HTR-8/SVneo (cell line): ENCODE measurements at places on chromosomes 4 and X.
A peak's percentile ranks its signal among the peaks of the same experiment; 100 is the strongest.

DNA sequence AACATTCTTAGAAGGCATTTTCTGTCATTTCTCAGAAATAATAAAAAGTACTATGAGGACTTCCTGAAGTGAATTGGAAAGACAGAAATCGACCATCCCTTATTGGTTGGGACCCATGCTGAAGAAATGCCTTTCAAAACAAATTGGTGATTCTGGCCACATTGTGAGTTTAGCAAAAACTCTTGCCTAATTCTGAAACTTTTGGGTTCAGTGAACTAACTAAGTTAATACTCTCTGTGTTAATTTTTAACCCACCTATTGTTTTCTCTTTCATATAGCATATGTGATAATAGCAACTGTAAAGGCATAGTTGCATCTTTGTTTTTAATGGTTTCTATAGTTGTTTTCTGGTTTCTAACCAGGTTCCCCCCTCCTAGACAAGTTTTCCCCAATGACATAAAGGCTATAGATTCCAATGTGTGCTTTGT, 129.3 kb upstream of the FAT1 start:
- no peak for DNase-seq

- no peak for DNase-seq
Observed at GRCh38 chr4:144757969-144758368, 112.0 kb downstream of the HHIP start.

- no peak for DNase-seq
Observed at GRCh38 chrX:122219226-122219625, 964.9 kb upstream of the GRIA3 start.

DNA sequence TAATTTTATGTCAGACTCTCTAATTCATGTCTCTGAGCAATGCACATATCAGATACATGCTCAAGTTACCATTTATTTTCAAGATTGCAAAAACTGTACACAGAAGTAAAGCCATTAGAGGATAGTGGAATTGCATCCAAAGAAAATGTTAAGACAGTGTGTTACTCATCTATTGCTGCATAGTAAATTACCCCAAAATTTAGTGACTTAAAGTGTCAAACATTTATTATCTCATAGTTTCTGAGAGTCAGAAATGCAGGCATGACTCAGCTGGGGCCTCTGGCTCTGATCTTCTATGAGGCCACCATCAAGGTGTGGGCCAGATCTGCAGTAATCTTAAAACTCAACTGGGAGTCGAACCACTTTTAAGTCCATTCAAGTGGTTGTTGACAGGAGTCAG, 275.2 kb downstream of the QDPR start:
- DNase-seq: no peak

- no peak for DNase-seq
Observed at GRCh38 chrX:11164433-11164832, 53.3 kb downstream of the HCCS start.

DNA sequence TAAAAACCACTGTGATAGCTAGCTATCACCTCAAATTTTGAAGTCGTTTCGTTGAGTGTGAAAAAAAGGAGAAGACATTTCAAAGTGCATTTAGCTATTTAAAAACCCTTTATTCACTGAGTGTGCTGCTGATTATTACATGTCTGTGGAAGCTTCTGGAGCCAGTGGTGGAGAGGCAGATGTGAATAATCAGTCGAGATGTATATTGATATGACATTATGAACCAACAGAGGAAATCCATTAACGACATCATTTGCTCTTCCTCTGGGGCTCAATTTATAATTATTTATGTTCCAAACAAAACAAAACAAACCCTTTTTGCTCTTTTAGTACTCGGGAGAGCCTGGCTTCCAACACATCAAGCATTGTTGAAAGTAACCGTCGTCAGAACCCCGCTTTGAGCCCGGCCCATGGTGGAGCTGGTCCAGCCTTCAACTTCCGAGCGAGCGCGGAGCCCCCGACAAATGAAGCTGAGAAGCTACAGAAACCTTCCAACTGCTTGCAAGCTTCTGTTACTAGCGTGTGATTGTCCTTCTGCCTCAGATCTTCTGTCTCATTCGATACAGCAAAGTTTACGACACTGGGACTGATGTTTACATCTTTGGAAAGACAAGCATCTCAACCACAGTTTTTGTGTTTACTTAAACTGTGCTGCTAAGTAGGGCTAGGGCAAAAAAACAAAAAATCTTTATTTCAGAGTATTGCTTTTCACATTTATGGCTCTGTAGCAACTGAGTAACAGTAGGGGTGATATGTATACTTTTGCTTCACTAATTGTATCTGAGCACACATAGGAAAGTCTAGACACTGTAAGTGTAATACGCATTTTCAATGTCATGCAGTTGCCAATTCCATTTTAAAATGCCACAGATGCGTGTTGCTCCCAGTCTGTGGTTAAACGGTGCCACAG, 111.9 kb downstream of the STOX2 start:
- no peak for DNase-seq

DNA sequence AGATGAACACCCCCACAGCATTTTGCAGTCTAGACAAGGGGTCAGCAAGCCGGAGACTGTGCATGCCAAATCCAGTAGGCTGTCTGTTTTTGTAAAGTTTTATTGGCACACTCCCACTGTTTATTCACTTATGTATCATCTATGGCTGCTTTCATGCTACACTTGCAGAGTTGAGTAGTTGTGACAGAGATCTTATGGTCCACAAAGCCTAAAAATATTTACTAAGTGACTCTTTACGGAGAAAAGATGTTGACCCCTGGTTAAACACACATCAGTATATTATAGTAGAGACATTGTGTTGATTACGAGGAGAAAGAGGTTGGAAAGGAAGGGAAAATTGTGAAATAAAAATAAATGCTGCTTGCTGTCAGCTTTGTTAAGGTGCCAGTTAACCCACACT, 2.2 kb upstream of the LHFPL1 start:
- DNase-seq: no peak

DNA sequence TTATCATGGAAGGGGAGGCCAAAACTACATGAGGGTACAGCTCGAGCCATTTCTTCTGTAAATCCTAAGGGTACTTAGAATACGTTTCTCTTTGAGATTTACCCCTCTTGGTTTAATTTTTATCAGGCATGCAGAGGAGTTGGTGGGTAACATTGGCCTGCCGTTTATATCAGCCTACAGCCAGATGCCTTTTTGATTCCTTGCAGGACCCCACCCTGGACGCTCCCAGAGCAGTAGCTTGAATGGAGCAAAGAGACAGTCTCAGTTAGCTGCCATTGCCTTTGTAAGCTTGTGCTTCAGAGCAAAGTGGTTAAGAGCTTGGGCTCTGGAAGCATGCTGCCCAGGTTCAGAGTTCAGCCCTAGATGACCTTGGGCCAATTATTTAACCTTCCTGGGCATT, 9.0 kb downstream of the DOCK11 start:
- DNase-seq: no peak

- no peak for DNase-seq
Observed at GRCh38 chr4:57249083-57249482, 138.9 kb upstream of the IGFBP7 start.

DNA sequence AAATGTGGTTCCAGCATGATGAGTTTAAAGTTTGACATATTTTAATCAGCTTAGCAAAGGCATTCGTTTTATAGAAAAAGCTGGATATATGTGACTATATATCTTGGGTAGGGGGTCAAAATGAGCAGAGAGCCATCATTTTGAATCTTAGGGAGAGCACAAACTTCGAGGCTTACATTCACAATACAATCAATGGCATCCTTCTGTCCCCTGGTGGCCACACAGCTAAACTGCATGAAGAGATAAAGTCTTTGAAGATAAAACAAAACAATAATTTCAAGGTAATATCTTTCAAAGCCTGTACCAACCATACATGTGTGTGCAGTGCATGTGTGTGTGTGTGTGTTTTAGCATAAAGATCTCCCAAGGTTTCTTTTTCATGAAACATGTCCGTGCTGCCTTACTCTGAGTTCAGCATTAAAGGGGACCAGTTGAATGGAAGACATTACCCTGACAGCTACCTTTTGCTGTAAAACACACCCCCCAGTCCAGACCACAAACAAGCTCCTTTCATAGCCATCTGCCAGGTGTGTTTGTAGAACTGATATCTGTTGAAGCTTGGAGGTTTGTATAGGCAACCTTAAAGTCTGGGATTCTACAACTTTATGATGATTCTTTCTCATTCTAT, 22.0 kb downstream of the DYNLT3 start:
- DNase-seq: no peak

DNA sequence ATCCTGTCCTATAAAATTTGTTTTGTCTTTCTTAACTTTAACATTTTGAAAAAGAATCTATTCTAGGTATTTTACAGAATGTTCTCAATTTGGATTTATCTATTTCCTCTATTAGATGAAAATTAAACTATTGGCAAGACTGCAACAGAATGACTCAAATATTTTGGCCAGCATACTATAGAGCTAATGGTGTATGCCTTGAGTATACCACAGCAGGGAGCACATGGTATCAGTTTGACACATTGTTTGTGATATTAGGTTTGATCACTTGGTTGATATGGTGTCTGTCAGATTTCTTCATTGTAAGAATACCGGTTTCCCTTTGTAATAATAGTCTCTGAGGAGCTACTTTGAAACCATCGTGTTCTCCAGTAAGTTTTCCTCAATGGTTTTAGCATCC, 87.8 kb upstream of the NPNT start:
- DNase-seq: no peak

- no peak for DNase-seq
Observed at GRCh38 chr4:127975121-127975770, 10.0 kb downstream of the ABHD18 start.

- DNase-seq: no peak
Observed at GRCh38 chr4:53150631-53151488, 215.0 kb downstream of the SCFD2 start.

DNA sequence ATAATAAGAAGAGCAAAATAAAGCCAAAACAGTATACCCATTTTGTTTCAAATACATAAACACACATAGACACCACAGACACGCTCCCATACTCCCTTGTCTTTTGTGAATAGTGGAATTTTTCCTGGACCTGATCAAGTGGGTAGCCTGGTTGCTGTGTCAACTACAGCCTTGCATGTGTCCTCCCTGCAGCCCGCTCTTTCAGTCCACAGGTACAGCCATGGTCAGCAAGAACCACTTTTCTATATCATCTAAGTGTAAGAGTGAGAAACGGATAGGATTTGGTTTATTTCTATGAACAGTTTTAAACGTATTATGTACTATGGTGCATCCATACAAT, 9.8 kb downstream of the PWWP3B start:
- DNase-seq: no peak

- DNase-seq: no peak
Observed at GRCh38 chr4:72446353-72447055, 122.5 kb downstream of the ADAMTS3 start.

- peak; percentile 35 for DNase-seq
Observed at GRCh38 chr4:142405695-142406498, 440.2 kb downstream of the INPP4B start.

- DNase-seq: peak; percentile 43
Observed at GRCh38 chr4:187668526-187669082, 327.0 kb upstream of the ZFP42 start.

- no peak for DNase-seq
Observed at GRCh38 chr4:30948653-30949052, 228.5 kb downstream of the PCDH7 start.

GRCh38 chr4:6403400-6403685, 69.1 kb downstream of the PPP2R2C start:
- DNase-seq: no peak

GRCh38 chr4:16993956-16994840, 95.8 kb upstream of the LDB2 start:
- no peak for DNase-seq

- DNase-seq: no peak
Observed at GRCh38 chrX:11272290-11272689, 20.9 kb upstream of the AMELX start.

- DNase-seq: no peak
Observed at GRCh38 chrX:111505783-111506182, 5.7 kb upstream of the SERTM2 start.

DNA sequence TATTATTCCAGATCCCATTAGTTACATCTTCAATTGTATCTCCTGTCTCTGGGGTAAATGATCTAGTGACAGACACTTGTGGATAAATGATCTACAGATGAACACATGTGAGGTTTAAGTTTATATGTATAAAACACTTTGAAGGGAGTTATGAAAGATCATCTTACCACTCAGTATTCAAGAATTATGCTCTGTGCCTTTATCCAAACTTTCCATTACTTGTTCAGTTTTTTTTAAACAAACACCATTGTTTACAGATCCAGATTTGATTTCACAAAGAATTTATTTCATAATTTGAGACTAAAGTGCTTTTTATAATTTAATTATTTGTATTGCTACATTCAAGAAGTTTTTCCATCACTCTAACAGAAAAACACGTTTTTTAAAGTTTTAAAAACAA, 142.5 kb downstream of the HHIP start:
- no peak for DNase-seq

DNA sequence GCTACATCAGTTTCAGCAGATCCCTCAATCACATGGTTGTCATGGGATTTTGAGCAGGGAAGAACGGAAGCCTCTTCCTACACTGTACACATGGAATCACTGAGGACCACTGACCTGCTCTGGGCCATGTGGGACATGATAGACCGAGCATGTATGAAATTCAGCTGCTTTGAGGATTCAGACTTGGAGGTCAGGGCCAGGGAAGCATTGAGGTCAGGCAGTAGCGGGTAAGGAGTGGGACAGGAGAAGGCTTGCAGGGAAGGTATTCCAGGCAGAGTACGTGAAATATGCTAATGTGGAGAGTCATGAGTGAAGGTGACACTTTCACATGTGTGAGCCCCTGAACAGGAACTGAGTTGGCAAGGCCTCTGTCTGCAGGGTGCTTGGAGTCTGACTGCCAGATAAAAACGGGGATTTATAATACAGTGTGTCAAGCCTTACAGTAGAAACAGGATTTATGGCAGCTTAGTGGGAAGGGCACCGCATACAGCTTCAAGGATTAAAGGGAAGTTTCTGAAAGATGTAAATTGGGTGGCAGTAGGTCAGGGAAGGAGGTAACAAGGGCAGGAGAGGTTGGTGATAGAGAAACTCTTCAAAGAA, 111.7 kb downstream of the STK32B start:
- no peak for DNase-seq

DNA sequence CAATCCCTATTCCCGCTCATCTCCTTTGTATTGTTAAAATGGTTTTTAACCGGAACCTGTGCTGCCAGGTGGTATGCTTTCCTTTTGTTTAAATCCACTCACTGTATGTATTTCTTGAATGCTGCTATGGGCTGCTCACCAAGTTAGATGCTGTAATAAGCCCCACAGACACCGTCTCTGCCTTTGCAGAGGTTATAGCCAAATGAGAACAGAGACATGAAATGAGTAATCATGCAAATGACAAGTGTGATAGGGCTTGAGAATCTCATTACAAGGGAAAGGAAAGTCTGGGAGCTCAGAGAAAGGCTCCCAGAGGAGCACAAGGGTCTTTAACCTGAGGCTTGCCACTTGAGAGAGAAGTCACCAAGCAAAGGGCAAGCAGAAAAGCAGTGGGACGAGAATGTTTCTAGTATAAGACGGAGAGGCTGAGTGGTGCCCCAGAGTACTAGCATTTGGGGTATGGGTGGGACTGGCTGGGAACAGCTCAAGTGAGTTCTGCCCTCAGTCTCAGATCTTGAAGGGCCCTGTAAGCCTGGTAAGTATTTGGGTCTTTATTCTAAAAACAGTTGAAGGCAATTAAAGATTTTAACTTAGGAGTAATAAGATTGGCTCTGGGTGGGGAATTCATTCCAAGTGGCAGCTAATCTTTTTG, 110.8 kb upstream of the H2AZ1 start:
- DNase-seq: no peak

- peak; percentile 2 for DNase-seq
Observed at GRCh38 chr4:75512386-75513211, 1.6 kb downstream of the RCHY1 start.
